Naive B cell (primary cell): ENCODE measurements at places on chromosomes 1 and 21. TPM values are rescaled to one million over a fixed set of nuclear protein-coding genes. Genes with fewer than 3 reads are reported as not detected.

DNA sequence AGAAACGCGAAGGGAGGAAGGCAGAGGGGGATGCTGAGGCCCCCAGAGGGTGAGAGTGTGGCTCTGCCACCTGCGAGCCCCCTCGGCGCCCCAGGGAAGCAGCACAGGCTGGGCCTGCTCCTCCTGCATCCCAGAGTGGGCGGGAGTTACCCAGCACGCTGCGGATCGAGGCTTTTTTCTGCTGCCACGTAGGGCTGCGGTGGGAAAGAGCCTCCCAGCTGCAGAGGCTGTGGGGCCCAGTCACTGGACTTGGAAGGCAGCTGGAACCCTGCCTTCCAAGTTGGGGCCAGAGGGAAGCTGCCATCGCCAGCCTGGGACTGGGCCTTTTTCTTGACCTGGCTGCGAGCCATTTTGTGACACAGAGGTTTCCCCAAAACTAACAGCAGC lies 2.3 kb upstream of the GRIK3 start:
- H3K4me1 ChIP-seq = peaks cover 22% of the 10 kb centered on the region
- H3K36me3 ChIP-seq = peaks cover 6% of the 10 kb centered on the region
- DNase-seq = no peak
- H3K27me3 ChIP-seq = peaks cover 74% of the 10 kb centered on the region
- no peak overlapping the region for H3K27ac ChIP-seq
- peak overlapping the region; percentile 75 for H3K4me3 ChIP-seq

- H3K27me3 ChIP-seq = no peaks in the 10 kb centered on the region
- DNase-seq = no peak
- peaks cover 6% of the 10 kb centered on the region for H3K36me3 ChIP-seq
- H3K4me3 ChIP-seq = no peak overlapping the region
- no peak overlapping the region for H3K27ac ChIP-seq
- H3K4me1 ChIP-seq = peaks cover 5% of the 10 kb centered on the region
Observed at GRCh38 chr1:59678493-59679228, 136.1 kb upstream of the HOOK1 start.

GRCh38 chr1:59151387-59151761 lies 145.5 kb upstream of the FGGY start:
- no peak overlapping the region for H3K4me3 ChIP-seq
- peaks cover 15% of the 10 kb centered on the region for H3K4me1 ChIP-seq
- H3K27ac ChIP-seq = no peak overlapping the region
- H3K36me3 ChIP-seq = no peaks in the 10 kb centered on the region
- H3K27me3 ChIP-seq = no peaks in the 10 kb centered on the region

GRCh38 chr21:44291936-44292811 lies 6.5 kb downstream of the AIRE start:
- H3K27me3 ChIP-seq = peaks cover 9% of the 10 kb centered on the region
- no peaks in the 10 kb centered on the region for H3K36me3 ChIP-seq
- peaks cover 29% of the 10 kb centered on the region for H3K4me1 ChIP-seq
- DNase-seq = no peak
- no peak overlapping the region for H3K4me3 ChIP-seq

RORC gene
- not detected for polyA plus RNA-seq

- no peak overlapping the region for H3K27ac ChIP-seq
- peaks cover 6% of the 10 kb centered on the region for H3K27me3 ChIP-seq
- no peaks in the 10 kb centered on the region for H3K36me3 ChIP-seq
- DNase-seq = no peak
- no peaks in the 10 kb centered on the region for H3K4me1 ChIP-seq
Observed at GRCh38 chr1:90502696-90503095, 214.4 kb downstream of the BARHL2 start.

DNA sequence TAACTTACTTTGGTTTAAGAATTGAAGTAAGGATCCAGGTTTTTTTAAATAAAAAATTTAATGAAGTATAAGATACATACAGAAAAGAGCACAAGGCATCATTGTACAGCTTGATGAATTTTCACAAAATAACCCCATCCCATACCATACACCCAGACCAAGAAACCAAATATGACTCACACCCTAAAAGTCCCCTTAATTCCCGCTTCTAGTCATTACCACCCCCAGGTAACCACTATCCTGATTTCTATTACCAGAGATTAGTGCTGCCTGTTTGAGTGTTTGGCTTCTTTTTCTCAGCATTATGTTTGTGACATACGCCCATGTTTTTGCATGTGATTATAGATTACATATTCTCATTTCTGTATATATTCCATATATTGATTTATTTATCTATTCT lies 98.5 kb upstream of the HIVEP3 start:
- no peak overlapping the region for H3K27ac ChIP-seq
- H3K4me3 ChIP-seq = no peak overlapping the region
- peaks cover 11% of the 10 kb centered on the region for H3K4me1 ChIP-seq
- no peak for DNase-seq
- no peaks in the 10 kb centered on the region for H3K27me3 ChIP-seq
- H3K36me3 ChIP-seq = no peaks in the 10 kb centered on the region

DNA sequence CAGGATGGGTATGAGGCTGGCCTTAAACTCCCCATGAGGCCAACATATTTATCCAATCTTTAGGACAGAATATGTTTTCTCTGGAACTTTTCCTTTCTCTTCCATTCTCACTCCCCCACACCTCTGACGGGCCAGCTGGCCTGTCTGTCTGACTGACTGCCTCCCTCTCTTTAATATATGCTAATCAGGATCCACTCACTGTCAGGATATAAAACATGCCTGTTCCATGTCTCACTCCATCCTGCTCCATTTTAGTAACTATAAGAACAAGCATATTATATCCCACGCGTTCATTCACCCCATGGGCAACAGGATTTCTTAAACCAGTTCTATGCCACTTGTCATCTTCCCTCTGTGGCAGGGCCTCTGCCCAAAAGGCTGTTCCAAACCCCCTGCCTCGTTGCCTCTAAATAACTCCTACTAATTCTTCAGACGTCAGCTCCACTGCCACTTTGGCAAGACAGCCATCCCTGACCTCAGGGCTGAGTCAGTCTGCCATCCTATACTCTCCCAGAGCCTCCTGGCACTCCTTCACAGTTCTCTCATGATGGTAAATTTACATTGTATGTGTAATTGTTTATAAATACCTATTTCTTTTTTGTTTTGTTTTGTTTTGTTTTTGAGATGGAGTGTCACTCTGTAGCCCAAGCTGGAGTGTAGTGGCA lies 84.3 kb upstream of the SPATA6 start:
- H3K36me3 ChIP-seq = no peaks in the 10 kb centered on the region
- no peak overlapping the region for H3K4me3 ChIP-seq
- H3K4me1 ChIP-seq = no peaks in the 10 kb centered on the region
- H3K27me3 ChIP-seq = peaks cover 19% of the 10 kb centered on the region
- H3K27ac ChIP-seq = no peak overlapping the region

TMOD4 gene
- polyA plus RNA-seq = 0.32 TPM
